Stimulated activated CD8-positive, alpha-beta memory T cell treated with anti-CD3 and anti-CD28 coated beads, Interleukin-2, amount 100 ng/mL, for 1 hour (primary cell): ENCODE measurements at places on chromosomes 1 and 21.

DNA sequence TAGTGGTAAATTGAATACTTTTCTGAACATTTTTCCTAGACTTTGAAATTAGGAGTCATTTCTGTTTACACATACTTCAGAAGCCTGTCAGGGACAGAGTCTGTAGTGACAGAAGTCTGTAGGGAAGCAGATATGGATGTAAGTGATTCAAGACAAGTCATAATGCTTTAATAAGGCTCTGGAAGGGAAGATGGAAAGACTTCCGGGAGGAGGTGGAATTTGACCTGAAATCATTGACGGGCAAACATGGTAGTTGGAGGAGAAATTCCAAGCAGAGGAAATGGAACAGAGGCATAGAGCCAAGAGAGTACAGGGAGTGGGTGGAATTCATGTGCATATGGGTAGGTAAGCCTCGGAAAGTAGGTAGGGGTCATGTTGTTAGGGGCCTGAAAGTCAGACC lies 22.5 kb downstream of the CAMTA1 start:
- DNase-seq, result no peak

DNA sequence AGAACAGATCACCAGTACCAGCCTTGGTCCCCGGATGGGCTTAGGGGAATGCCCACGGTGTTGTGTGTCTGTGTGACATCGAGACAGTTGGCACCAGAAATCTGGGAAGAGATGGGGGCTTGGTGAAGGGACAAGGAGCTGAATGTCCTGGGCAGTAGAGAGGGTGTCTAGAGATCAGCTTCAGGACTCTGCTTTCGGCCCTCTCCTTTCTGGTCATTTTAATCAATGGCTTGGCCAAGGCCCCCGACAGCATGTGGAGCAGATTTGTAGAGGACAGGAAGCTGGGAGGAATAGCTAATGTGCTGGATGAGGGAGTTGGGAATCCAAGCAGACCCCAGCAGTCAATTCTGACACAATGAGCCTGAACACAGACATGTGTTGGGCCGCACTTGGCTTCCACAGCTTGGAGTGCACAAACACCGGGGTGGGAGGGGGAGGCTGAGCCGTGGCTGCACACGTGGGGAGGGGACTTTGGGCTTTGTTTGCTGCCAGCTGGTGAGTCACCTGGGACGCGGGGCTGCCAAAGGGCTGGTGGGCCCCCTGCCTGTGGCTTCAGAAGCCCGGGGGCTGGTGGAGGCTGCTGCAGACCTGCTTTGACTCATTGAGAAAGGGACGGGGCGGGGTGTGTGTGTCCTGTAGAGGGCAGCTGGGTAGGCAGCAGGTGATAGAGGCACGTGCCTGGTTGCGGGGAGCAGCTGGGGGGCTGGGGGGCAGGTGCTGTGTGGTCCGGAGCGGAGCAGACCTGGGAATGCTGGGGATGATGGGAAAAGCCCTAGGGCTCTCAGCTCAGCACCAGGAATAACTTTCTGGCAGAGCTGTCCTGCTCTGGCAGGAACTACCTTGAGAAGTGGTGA lies 20.9 kb downstream of the SLC1A7 start:
- no peak for DNase-seq

DNA sequence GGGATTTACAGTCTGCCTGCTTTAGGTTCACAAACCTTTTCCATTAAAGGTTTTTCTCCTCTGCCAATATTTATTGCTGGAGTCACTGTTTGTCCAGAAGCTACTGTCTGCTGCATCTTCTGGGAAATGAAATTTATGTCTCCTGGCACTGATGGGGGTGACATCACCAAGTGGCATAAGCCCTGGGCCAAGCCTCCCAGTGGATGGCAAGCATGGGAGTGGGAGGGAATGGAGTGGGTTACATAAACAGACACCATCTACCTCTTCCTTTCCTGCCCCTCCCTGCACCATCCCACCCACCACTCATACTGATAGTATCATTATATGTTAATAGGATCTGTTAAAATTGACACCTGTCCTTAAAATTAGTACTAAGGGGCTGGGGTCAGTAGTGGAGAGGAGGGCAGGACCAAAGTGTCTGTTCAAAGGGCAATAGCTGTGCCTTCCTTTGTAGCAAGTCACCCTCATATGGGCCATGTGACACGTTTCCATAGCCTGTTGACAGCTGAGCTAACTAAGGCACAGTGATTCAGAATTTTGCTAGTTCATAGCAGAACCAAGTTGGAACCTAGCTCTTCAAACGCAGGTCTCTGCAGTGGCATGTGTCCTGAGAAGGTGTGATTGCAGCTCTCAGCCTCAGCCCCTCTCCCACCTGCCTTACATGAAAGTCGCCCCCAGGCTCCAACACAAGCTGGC lies 71.0 kb downstream of the MAB21L3 start:
- DNase-seq, result no peak

DNA sequence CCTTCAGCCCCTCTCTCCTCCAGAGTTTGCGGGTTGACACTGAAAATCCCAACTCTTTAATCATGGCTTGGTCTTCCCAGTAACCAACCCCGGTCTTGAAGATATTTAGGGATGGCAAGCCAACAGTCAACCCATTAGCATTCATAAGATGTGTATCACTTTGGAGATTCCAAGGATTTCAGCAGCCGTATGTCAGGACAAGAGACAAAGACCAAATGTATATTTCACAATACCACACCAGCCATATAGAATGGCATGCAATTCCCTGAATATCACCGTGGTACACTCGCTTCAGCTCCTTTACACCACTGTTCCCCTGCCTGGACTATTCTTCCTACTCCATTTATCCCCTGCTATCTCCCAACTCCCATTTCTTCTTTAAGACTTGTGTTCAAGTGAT lies 109.2 kb downstream of the CSMD2 start:
- DNase-seq, result no peak

DNA sequence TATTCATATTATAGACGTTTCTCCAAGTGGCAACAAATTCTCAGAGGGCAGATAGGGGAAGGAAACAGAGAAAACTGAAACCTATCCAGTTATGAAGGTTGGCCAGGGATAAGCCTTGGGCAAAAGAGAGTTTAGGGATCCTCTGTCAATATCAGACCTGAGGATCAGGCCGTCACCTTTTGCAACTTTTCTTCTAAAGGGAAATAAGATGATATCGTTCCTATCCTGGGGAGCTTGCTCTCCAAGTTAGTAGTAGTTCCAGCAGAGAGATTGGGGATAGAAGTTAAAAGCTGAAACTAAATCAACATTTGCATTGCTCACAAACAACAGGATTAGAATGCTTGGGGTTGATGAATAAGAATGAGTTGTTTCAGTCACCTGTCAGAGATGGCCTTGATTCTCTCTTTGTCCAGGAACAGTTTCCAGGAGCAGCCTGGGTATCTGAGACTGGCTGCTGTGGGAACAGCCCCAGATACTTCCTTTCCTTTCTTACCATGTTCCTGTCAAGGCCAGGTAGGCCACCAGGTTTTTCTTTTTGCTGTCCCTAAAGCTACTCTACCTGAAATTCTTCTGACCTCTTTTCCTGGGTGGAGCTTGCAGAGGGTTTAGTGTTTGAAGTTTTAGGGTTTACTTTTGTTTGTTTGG lies 2.5 kb downstream of the RIIAD1 start:
- DNase-seq, result no peak

DNA sequence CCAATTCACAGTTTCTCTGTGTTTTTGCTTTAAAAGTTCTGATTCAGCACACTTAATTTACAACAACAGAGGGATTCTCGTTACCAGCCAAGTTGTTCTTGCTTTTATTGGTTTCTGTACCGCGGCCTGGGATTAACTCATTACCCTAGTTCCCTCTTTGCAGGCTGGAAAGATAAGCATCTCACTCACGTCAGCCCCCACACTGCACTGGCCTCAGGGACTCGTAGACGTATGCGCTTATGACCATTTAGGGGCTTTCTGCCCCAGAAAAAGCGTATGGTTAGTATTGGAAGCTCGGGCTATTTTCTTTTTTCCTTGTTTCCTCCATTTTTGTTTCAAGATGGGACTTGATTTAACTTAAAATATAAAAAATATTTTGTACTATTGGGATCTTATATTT lies 76.0 kb downstream of the POFUT2 start:
- no peak for DNase-seq

DNA sequence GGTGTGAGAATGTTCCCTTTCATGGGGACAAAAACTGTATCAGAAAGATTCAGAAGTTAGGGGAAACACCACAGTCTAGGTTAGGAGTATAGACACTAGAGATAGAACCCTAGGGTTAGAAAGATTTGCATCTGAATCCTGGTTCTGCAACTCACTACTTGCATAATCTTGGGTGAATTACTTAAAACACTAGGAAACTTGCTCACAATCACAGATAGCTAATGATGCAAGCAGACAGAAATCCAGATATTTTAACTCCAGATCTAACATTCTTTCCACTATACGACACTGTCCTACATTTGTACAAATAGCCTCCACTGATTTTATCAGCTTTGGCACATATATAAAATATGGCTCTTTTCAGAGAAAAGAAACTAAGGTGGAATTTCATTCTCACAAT lies 30.8 kb upstream of the GLIS1 start:
- DNase-seq, result no peak

DNA sequence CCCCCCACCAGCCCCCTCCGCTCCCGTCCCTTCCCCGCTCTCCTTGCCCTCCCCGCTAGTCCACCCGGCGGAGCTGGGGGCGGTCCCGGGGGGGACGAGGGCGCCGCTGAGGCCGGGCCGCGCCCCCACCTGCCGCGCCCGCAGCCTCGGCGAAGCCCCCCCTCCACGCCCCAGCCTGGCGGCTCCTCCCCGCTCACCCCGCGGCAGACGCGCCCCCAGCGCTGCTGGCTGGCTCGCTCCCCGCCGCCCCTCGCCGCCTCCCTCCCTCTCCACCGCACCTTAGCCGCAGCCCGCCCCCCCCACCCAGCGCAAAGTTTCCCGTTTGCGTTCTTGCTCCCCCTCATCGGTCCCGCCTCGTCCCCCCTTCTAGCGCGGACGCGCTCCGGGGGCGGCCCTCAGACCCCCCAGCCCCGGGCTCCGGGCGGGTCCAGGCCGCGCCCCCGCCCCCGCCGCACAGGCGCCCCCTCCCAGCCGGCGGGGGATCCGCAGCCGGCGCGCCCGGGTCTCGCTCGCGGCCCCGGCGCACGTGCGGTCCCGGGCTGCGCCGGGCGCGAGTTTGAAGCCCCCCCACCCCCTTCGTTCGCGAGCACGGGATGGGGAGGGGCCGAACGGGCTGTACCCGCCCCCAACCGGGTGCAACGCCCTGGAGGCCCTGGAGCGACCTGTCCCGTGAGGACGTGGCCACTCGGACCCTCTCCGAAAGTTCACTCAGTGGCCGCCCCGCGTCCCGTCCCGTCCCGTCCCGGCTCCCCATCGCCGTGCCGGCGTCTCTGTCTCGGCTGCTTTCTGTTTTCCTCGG lies 623 bp downstream of the PTPRF start:
- DNase-seq, result no peak

DNA sequence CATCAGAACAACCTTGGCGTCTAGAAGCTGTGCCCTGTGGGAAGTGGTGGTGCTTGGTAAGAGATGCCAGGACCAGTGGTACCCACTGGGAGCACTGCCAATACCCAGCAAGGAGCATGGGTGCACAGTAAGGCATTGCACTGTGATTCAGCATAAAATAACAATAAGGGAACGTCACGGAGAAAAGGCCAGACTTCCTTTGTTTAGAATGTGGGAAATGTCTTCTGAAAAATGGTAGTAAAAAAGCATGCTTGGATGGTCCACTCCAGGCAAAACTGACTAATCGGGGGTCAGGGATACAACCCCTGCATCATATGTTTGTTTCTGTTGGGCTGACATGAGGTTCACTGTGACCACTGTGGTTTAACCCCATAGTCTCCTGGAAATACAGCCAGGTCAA lies 14.7 kb downstream of the METTL18 start:
- no peak for DNase-seq

GRCh38 chr1:53545663-53546408 lies 86.6 kb downstream of the DMRTB1 start:
- DNase-seq, result no peak

- no peak for DNase-seq
These were observed 613.0 kb downstream of the NPHP4 start for GRCh38 chr1:5379176-5379759.

DNA sequence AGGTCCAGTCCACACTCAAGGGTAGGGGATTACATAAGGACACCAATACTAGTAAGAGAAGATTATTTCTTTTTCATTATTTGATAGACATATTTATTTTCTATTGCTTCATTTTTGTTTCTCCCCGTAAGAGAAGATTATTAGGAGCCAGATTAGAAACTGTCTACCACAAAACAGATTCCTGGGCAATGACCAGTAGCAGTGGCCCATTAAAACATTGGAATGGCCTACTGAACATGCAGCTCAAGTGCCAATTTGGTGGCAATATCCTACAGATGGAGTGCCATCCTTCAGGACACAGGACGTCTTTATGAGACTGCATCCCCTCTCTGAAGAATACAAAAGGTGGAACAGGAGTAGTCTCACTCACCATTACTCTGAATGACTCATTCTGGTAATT lies 34.0 kb upstream of the ARHGAP29 start:
- DNase-seq, result no peak

- no peak for DNase-seq
These were observed 475.7 kb downstream of the USP25 start for GRCh38 chr21:16205527-16205926.

GRCh38 chr1:74964508-74965102 lies 169.6 kb upstream of the LHX8 start:
- DNase-seq, result no peak

DNA sequence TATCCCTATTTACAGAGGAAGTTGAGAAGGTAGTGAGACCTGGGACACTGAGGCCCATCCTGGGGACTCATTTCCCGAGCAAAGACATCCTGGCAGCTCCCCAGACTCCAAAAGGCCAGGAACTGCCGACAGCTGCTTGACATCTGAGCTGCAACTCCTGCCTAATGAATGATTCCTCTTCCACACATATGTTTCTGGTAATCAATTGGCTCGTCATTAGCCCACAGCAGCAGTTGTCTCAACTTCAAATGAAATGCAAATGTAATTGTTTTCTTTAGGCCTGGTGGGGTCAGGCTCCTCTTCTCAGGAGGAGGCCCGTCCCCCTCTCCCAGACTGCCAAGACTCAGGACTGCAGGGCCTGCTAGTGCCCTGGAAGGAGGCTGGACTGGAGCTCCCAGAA lies 61.8 kb upstream of the DISP3 start:
- no peak for DNase-seq

DNA sequence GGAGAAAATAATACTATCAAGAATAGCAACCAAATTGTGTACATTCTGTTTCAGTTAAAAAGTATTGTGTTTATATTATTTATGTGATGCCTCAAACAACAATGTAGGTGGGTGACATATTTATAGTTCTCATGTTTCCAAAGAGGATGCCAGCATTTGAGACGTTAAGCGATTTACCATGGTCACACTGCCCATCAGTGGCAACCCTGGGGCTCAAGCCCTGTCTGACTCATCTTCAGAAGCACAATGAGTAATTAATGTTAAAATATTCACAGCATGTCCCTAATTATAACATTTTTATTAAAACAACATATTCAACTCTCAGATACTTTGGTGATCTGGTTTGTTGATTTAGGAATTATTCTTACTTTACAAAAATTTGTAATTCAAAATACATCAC lies 409.4 kb downstream of the BRINP3 start:
- no peak for DNase-seq

DNA sequence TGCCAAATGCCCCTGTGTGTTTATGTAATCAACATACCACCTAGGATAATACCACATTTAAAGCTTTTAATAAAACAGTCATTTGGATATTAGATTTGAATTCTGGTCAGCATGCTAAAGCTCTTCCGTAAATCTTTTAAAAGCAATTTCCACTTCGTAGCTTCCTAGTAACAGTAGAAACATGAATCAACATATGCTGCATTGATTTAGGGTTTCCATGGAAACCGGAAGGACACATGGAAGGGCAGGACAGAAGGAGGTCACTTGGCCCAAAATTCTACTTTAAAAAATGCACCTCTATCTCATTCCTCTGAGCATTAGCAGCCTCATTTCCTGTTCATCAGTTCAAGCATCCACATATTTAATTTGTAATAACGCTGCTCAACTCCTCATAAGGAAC lies 8.1 kb downstream of the RGS8 start:
- no peak for DNase-seq

GRCh38 chr1:227621211-227621610 lies 57.9 kb downstream of the ZNF678 start:
- no peak for DNase-seq
